ENCODE measurements at places on chromosomes 3 and 15.

DNA sequence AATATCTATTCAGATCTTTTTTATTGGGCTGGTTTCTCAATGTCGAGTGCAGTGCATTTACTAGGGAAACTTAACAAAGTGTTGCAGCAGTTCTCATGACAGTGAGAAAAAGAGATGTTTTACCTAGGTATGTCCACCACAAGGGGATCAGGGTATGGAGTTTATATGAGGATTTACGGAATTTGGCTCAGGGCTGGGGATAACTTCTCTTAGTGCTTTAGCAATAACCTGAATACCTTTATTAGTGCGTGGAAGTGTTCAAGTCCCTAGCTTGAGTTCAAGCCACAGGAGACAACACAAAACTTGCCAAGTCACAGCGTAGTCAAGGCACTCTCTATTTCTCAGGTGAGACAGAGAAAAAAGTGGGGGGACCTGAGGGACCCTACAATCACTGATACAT, 3.9 kb upstream of the CCR3 start:
- no peak for ATAC-seq

DNA sequence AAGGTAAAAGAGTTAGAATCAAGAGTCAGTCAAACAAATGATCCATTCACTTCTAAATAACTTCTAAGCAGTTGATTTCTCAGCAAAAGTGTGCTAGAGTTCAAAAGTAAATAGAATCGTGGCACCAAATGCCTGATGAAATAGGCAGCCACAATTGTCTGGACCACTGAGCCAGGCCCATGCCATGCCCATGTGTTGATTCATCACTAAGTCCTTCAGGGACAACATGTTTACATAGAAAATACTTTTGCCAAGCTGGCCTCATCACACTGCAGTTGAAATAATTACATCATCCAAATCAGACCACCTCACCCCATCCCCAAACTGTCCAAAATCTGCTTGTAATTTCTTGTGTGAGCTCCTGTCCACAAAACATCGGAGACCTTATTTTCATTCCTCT, 216.3 kb downstream of the IGSF11 start:
- ATAC-seq = no peak

GRCh38 chr3:73520931-73521461, 103.7 kb downstream of the PDZRN3 start:
- ATAC-seq = peak; percentile 64

DNA sequence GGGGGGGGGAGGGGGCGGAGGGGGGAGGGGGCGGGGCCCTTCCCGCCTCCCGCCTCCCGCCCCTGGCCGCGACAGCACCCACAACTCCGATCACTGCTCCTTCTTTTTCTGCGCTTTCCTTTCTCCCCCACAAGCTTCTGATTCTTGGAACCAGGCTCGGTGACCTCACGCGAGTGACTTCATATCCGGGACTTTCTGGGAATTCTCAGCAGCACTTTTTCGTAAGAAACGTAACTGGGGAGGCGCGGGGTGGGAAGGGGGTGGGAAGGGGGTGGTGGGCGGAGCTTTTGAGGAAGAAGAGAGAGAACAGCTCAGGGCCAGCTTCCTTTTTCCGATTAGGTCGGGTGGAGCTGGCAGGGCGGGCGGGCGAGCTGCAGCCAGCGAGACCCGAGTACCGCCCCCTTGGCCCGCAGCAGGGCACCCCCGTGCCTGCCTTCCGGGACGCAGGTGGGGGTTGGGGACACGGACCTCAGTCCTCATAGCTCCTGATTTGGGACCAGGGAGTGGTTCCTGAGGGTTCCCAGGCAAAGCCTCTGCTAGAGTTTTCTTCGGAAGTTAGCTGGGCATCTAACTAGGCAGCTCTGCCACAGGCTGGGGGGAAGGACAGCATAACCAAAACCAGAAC, 14.6 kb downstream of the XIRP1 start:
- ATAC-seq = peak; percentile 69

GRCh38 chr3:41007399-41007798, 191.9 kb upstream of the CTNNB1 start:
- ATAC-seq = no peak

GRCh38 chr3:111859974-111860859, 1.2 kb downstream of the PHLDB2 start:
- peak; percentile 75 for ATAC-seq

DNA sequence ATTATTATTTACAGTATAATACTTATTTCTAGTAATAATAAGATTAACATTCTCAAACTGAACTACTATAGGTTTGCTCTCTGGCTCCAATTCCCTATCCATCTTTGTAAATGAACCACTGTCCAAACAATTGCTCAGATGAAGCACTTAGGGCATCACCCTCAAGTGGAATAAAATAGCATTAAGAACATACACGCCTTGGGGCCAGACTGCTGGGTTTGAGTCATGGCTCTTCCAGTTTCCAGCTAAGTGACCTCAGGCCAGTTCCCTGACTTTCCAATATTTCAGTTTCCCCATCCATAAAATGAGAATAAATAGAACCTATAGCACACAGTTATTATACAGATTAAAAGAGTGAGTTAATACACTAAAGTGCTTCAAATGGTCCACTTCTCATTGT, 507.2 kb downstream of the MAGI1 start:
- ATAC-seq = no peak

- ATAC-seq = no peak
These were observed 142.8 kb upstream of the ATP2B2 start for GRCh38 chr3:10648181-10648580.

DNA sequence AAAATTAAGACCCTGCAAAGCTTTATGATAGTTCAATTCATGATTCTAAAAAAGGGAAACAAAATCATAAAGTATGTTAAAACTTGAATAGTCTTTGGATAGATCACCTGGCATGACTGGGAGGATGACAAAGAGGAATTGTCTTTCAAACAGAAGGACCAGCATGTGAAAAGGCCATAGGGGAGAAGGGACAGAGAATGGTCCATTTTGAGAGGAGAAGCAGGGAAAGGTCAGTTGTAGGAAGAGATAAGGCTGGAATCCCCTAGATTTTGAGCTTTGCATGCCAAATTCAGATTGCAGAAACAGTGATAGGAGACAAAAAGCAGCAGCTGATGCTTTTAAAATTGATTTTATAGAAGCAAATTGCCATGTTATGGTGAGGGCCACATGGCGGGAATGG, 12.7 kb downstream of the PROS1 start:
- no peak for ATAC-seq

DNA sequence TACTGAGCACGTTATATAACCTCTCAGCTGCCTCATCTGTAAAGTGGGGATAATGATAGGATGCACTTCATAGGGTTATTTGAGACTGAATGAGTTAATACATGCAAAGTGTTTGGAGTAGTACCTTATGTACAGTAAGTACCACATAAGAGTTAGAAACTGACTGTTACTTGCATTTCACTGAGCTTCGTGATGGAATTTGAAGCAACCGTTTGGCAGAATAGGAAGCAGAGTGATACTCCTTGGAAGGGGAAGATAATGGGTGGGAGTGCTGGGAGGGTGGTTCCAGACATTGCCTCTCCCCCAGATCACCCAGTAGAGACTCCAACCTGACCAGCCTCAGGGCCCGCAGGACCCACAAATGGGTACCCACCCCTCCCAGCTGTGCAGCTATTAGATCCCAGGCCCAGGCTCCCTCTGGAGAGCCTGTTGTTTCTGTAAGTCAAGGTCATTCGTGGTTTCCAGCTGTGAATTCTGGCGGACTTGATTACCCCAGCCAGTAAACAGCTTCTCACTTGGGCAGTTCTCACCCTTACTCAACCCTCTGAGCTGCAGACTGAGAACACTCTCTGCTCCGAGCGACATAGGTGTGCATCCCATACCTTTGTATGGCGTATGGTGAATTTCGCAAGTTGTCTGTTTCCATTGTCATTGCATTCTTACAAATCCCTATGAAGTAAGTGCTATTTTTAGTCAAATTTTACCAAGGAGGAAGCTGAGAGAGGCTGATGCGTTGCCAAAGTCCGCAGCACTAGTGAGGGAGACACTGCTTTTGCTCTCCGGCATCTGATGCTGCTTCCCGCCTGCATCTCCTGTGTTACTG, 11.1 kb downstream of the ALPK3 start:
- peak; percentile 26 for ATAC-seq

- ATAC-seq = no peak
These were observed 925.1 kb upstream of the NR2F2 start for GRCh38 chr15:95405447-95405846.

GRCh38 chr15:90351479-90352106, 491 bp upstream of the ZNF774 start:
- ATAC-seq = peak; percentile 3

DNA sequence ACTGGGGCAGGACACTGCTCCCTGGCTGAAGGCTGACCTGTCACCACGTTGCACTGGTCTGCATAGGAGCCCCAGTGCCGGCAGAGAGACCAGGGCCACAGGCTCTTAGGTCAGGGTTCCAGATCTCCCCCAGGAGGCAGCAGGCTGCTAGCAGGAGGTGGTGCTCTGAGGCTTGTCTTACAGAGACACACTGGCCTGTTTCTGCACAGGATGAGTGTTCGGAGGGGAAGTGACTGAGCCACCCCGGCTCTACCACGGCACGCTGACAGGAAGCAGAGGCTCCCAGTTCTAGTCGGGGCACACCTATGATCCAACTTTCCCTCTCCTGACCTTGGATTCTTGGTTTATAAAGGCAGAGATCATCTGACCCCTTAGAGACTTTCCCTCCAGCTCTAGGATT, 8.6 kb downstream of the FBXL22 start:
- no peak for ATAC-seq

DNA sequence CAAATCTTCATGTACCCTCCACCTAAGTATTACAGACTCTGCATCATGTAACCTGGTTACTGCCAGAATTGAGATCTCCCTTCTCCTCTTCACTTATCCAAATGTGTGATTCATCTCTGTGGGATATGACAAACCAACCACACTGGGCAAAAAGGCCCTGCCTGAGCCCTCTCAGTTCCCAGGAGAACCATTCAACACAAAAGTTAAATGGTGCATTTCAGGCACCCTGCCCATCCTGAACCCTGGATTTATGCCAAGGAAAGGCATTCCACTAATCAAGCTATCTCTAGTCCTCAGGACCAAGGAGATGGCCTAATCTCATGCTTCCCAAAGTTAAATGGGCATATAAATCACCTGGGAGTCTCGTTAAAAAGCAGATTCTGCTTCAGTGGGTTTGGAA, 108.5 kb downstream of the TNIK start:
- ATAC-seq = peak; percentile 39

DNA sequence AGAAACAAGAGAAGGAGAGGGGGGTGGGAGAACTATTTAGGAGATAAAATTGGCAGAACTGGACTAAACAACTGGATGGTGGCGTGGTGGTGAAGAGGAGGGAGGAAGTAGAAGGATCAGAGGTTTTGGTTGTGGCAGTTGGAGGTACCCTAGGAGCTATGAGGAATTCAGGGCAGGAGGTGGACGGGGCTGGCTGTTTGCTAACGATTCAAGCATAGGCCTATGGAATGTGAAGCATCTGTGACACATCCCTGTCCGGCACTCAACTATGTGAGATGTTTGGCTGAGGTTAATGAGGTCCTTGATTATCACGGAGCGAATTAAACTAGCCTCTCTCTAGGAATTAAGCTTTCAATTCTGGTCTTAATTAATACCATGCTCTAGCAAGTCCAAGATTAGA, 13.5 kb downstream of the TARS3 start:
- ATAC-seq = no peak

DNA sequence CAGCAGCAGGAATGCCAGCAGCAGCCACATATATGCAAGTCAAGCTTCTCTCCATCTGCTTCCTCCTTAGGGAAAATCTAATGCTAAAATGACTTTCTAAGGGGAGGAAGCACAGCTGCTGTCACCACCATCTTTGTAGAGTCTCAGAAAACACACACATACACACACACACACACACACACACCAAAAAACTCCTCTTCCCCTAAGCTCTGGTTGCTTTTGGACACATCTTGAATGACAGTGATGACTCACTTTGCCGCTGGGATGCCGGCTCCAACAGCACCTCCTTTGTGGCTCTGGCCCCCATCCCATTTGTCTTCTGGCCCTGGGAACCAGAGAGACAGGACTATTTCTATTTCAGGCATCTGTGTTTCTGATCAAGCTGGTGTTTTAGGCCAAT, 124.8 kb upstream of the GOLIM4 start:
- no peak for ATAC-seq

- peak; percentile 81 for ATAC-seq
These were observed 26.5 kb downstream of the KLF13 start for GRCh38 chr15:31352911-31353811.

- ATAC-seq = no peak
These were observed 39.7 kb downstream of the ABTB1 start for GRCh38 chr3:127712461-127712860.

- ATAC-seq = no peak
These were observed 40.9 kb downstream of the HRH1 start for GRCh38 chr3:11195201-11195600.

- no peak for ATAC-seq
These were observed 32.9 kb downstream of the ZNF621 start for GRCh38 chr3:40557575-40558161.

DNA sequence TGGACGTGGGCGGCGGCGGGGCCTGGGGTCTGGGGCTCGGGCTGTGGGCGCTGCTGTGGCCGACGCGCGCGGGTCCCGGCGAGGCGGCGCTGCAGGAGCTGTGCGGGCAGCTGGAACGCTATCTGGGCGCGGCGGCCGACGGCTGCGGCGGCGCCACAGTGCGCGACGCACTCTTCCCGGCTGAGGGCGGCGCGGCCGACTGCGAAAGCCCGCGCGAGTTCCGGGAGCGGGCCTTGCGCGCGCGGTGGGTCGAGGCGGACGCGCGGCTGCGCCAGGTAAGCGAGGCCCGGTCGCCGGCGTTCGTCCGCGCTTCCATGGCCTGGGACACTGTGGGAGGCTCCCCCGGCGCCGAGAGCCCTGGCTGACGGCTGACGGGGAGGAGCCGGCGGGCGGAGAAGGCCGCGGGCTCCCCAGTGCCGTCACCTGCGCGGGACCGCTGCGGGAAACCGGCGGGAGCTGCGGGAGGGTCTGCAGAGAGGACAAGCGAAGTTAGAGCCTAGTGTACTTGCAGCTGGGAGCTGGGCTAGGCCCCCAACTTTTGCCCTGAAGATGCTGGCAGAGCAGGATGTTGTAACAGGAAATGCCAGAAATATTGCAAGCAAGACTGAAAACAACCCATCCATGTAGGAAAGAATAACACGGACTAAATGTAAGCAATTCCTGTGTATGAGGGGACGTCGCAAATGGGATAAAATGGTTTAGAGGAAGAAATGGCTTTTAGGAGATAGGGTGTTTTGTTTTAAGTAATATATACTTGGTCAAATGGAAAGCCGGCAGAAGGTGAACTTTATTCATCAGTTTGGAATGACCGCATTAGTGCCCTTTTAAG, 847 bp downstream of the WHAMM start:
- ATAC-seq = peak; percentile 42

DNA sequence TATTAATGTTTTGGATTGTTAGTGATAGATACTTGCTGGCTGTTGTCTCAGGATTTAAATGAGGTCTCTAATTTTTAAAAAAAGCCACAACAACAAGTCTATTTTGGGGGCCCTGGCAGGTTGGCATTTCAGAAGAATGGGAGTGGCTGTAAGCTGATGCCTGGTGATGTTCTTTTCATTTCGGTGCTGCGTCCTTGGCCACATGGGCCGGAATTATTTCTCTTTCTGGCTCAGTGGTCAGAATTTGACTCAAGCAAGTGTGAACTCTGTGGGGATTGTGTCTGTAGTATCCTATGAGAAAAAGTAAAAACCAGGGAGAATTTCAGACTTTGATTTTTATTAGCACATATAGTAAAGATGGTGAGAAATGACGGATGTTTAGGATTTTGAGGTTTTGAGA, 203.0 kb downstream of the AKAP13 start:
- ATAC-seq = no peak

Data from gastroesophageal sphincter (tissue), 4 donors.